NCI-H82 (cell line): ENCODE measurements at places on chromosomes 7 and 10.

- DNase-seq: no peak
These were observed 37.8 kb downstream of the CLRN3 start for GRCh38 chr10:127854769-127855590.

DNA sequence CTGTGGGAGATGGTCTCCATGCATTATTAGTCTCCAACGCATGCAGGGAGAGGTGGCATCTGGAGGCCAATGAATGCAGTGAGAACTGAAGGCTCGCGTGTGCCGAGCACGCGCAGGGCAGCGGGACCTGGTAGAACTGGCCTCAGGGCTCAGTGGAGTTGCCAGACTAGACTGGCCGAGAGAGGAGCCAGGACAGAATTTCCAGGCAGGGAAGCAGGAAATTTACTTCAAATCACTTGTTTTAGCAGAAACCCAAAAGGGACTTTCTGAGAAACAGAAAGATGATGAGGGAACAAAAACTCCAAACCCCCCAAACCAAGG is 311.0 kb upstream of the IMMP2L start:
- DNase-seq: no peak

DNA sequence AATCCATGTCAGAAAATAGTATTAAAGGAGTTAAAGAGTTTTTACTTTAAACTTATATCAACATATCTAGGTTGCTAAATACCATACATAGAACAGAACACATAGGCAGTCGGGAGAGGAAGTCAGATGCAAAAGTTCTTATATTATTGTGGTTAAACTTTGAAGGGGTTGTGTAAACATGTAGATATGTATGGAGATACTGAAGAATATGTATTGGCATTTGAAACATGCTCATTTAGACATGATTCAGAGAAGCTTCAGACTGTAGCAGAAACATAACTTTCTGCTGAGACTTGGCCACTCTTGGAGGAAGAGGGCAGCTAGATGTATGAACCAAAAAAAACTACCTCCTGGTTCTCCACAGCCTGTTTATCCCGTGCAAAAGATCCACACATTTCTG is 103.5 kb upstream of the FERD3L start:
- DNase-seq: no peak

- DNase-seq: no peak
These were observed 60.7 kb upstream of the LAMB4 start for GRCh38 chr7:108190891-108191290.

DNA sequence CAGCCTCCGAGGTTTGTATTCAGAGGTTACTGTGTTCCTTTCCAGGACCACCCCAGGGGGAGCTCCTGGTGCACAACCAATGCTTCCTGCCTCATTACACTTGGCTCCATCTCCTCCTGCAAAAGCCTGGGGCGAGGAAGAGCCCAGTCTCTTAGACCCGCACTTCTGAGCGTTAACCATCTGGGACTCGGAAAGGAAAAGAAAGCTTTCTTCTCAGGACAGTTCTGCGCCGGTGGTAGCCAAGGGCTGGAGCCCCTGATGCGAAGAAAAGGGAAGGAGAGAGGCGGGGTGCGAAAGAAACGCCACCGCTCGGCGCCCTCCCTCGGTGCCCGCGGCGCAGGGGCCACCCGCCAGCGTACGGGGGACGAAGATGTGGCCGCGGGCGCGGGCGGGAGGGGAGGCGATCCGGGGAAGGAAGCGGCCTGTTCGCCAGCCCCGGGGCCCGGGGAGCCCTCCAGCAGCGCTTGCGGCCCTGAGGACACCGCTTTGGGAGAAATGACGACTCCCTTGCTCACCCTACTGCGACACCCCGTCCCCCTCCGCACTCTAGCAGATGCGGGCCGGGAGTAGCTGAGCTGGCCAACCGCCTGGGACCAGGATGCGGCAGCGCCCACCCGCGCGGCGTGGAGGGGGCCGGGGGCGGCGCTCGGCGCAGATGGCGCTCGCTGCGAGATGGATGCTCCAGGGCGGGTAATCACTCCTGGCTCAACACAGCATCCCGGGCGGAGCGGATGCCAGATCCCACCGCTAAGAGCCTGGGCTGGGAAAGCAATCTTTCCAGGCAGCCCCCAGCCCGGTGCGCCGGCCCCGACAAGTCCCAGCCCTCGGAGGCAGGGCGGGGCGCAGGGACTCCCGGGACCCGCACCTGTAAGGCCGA is 1.3 kb downstream of the NRCAM start:
- DNase-seq: peak; percentile 79

- peak; percentile 97 for DNase-seq
These were observed 992 bp upstream of the IGF2BP3 start for GRCh38 chr7:23471106-23471859.

GRCh38 chr7:111919164-111919563 is 287.0 kb downstream of the DOCK4 start:
- DNase-seq: no peak
